ENCODE measurements at places on chromosomes 4 and X. TPM values are rescaled to one million over a fixed set of nuclear protein-coding genes. Genes with fewer than 3 reads are reported as not detected.

GRCh38 chr4:1099270-1099669 is 14.1 kb downstream of the RNF212 start:
- DNase-seq: no peak

DNA sequence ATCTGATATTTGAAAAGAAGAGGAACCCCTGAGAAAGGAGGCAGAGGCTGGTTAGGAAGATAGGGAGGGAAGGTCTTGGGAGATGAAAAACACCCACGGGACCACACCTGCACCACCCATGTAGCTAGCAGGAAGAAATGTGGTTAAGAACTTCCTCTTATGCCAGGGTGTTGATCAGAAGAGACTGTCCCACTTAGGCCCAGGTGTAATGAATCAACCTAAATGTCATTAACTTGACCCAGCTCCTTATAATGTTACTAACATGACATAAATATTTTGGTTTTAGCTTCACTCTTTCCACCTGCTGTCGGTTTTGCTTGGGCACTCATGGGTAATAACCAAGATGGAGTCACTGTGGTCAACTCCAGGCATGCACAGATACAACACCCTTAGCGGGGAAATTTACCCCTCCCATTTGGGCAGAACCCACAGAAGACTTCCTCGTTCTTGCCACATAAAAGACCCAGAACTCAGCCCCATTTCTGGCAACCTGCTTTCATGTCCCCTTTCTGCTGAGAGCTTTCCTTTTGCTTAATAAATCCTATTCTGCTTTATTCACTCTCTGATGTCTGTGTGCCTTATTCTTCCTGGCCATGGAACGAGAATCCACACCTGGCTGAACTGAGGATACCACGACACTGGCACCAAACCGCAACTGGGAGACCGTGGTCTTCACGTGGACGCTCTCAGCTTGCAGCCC is 46.8 kb downstream of the ZNF141 start:
- DNase-seq: no peak

GRCh38 chr4:87848622-87849351 is 16.0 kb downstream of the MEPE start:
- DNase-seq: no peak

DNA sequence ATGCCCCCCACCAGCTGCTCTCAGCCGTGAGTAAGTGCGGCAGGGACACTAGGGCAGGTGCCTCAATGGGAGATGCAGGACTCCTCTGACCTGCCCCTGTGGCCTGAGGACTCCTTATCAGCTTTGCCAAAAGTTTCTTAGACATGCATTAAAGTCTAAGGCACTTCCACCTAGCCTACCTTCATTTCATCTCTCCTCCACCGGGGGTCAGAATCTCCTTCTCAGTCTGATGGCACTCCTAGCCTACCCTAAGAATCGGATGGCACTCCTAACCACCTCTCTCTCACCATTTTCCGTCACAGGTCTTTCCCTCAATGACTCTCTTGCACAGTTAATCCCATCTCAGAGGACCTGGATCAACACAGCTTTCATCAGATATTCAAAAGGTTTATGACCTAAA is 85.9 kb downstream of the OTC start:
- peak; percentile 41 for DNase-seq

DNA sequence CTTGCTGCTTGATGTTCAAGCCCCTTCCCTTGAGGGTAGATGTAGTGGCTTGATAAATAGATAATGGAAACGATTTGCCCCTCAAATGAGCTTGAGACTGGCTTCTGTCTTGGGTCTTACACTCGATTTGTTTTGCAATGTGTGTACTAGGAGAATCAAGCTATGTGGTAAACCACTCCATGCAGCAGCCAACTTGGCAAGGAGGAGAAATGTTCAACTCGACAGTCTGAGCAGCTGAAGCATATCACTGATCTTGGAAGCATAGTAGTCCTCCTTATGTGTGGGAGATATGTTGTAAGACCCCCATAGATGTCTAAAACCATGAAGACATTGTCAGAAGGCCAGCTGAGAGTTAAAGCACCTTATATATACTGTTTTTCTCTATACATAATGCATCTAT is 125.3 kb downstream of the CCNG2 start:
- no peak for DNase-seq

DNA sequence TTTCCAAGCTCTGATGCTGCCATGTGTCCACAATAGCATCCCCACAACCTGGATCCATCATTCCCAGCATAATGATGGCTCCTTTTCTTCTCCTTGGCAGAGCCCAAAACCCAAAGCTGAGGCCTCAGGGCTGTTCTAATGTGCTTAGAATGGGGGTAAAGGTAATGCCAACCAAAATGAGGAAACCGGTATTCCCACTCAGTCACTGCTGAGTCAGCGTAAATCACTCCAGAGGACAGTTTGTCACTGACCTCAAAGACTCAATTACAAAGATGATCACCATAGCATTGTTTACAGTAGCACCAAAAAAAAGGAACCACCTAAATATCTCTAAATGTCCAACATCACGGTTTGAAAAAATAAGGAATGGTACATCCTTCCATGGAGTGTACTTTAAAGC is 41.2 kb downstream of the OTOP1 start:
- DNase-seq: no peak

The ZAR1 gene
- total RNA-seq: not detected

The ADH1A gene
- not detected for total RNA-seq

The SMR3B gene
- not detected for total RNA-seq

The LANCL3 gene
- total RNA-seq: 0.54 TPM

The HPGD gene
- 36.5 TPM for total RNA-seq

The MGARP gene
- 0.59 TPM for total RNA-seq

All from spleen (tissue), 13 donors.